CD4-positive, alpha-beta T cell treated with Interleukin-4 for 4 hours (primary cell): ENCODE measurements at places on chromosomes 12 and 14.

DNA sequence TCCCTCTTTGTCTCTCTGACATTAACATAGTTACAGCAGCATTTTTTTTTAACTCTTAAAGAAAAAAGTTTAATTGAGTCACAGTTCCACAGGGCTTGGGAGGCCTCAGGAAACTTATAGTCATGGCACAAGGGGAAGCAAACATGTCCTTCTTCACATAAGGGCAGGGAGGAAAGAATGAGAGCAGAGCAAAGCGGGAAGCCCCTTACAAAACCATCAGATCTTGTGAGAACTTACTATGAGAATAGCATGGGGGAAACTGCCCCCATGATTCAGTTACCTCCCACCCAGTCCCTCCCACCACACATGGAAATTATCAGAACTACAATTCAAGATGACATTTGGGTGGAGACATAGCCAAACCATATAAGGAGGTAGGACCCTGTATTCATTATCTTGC lies 96.2 kb downstream of the PLBD1 start:
- no peak for DNase-seq

- no peak for DNase-seq
These were observed 176.2 kb downstream of the PHETA1 start for GRCh38 chr12:111192647-111193046.

GRCh38 chr12:113186033-113186365 lies 478 bp downstream of the RITA1 start:
- no peak for DNase-seq

- DNase-seq = no peak
These were observed 1.7 kb downstream of the C14orf132 start for GRCh38 chr14:96040828-96041371.

- DNase-seq = no peak
These were observed 476.5 kb downstream of the APAF1 start for GRCh38 chr12:99121546-99121945.

GRCh38 chr12:67355428-67356379 lies 86.5 kb downstream of the CAND1 start:
- DNase-seq = peak; percentile 45

GRCh38 chr14:92397150-92397952 lies 74.4 kb downstream of the SLC24A4 start:
- DNase-seq = no peak

DNA sequence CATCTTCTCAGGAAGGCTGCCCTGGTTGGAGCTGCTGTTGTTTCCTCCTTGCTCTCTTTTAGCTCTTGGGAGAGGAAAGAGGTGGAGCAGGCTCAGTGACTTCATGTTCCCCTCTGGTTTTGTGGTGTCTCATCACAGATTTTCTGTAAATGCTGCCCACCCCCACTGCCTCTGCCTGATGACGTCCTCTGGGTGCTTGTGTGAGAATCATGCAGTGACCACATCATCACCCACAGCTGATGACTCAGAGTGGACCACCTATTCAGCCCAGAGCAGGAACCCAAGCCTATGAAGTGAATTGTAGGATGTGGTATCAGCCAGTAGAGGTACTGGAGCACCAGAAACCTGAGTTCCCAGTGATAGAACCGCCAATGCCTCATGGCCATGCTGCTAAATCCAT lies at the start of gene GZMB:
TSS of gene GZMB (minus strand) at position 33 of the 400 bp plus-strand sequence. CDS start at position 3, 30 bp downstream.
- peak; percentile 84 for DNase-seq

- DNase-seq = no peak
These were observed 57.0 kb downstream of the PLEKHG7 start for GRCh38 chr12:92759634-92760268.

GRCh38 chr12:74906224-74906623 lies 303.4 kb downstream of the KCNC2 start:
- DNase-seq = no peak

DNA sequence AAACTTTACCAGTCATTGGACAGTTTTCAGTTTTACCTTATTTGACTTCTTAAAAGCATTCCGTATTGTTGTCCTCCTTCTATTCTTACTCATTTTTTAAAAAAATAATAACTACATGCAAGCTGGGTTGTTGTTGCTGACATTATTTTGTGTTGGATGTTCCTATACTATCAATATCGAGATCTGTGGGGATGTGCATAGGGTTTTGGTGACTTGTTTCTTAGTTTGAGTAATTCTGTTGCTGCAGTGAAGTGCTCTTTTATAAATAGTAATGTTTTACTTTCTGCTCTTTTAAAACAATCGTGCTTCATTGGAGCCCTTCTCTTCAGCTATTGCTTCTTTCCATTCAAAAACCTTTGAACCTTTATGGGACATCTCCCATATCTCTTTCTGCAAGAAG lies 79.4 kb downstream of the METTL25 start:
- DNase-seq = no peak

DNA sequence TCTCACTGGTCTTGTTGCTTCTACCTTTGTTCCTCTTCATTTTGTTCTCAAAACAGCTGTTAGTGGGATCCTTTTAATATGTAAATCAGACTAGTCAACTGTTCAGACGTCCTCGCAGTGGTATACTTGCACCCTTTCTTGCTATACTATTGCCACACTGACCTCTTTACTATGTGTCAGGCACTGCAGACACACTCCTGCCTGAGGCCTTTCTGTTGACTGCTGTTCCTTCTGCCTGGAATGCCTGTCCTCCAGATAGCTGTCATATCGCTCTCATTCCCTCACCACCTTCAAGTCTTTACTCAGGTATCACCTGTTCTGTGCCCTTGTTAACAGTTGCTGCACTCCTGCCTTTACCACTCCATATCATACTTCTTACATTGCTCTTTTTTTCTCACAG lies 90.0 kb upstream of the TMEM263 start:
- no peak for DNase-seq

DNA sequence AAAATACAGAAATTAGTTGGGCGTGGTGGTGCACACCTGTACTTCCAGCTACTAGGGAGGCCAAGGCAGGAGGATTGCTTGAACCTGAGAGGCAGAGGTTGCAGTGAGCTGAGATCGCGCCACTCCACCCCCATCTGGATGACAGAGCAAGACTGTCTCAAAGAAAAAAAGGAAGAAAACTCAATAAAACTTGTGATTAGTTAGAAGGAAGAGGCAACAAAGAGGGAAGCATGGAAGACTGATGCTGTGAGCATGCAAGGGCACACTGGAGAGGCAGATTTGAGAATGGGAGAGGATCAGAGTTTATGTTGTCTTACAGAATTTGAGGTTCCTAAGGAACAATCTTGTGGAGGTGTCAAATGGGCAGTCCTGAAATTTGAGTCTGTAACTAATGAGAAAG lies 2.8 kb upstream of the ZC2HC1C start:
- no peak for DNase-seq

- DNase-seq = no peak
These were observed 34.8 kb upstream of the MAPKAPK5 start for GRCh38 chr12:111807232-111807631.

GRCh38 chr14:69333791-69334337 lies 64.2 kb downstream of the ERH start:
- no peak for DNase-seq

- DNase-seq = peak; percentile 96
These were observed at the start of gene ANKRD13A for GRCh38 chr12:109998904-109999648. ANKRD13A (plus strand) TSS chr12:109999430; CDS start chr12:109999689, 259 bp downstream.

GRCh38 chr12:47767216-47767724 lies 5.8 kb upstream of the SLC48A1 start:
- DNase-seq = peak; percentile 74

DNA sequence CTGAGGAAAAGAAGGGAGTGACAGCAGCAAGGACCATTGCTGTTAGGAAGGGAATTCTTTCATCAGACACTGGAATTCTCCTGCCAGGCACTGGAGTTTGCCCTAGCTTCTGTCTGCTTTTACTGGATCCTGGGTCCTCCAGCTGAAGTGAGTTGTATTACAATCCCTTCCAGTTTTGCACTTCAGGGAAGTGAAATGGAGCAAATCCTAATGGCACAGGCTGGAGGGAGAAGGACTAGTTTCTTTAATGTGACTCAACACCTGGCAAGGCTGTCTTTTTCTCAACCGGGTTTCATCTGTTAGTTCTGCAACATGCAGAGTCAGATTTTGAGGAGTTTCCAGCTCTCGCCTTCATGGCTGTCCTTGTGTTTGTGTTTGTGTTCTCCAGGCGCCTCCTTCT lies 45.8 kb downstream of the ETV6 start:
- no peak for DNase-seq

DNA sequence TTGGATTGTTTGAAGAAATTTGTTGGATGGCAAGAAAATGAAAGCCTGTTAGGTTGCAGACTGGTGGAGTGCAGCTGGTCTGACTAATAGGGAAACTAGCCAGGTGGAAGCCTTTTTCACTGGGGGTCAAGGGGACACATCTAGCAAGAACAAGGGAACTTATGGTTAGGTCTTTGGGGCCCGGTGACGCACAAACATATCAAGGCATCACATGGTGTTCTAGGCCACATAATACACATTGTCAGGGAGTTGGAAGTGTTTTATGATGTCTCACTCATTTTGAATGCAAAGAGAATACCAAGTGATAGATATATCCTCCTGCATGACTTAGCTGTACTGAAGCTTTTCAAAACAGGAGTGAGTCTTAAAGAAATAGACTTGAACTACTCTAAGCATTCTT lies 351.2 kb downstream of the KCNH5 start:
- no peak for DNase-seq

DNA sequence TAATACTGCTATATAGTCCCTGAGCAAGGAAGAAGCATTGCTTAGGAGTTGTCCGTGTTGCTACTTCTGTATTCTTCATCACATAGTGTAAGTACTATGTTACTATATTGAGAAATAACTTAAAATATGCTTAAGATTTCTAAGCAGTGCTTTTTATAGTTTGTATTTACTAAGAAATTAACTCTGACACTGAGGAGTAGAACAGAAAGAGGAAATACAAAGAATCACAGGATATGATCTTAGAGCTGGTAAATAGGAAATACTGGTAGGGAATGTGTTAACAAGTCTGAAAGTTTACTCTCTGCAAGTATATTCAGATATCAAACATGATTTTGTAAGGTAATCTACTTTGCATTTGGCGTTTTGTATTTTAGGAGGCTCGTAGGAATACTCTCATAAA lies 15.5 kb downstream of the XPOT start:
- no peak for DNase-seq

- DNase-seq = no peak
These were observed 59.9 kb downstream of the SETD3 start for GRCh38 chr14:99420711-99421110.

DNA sequence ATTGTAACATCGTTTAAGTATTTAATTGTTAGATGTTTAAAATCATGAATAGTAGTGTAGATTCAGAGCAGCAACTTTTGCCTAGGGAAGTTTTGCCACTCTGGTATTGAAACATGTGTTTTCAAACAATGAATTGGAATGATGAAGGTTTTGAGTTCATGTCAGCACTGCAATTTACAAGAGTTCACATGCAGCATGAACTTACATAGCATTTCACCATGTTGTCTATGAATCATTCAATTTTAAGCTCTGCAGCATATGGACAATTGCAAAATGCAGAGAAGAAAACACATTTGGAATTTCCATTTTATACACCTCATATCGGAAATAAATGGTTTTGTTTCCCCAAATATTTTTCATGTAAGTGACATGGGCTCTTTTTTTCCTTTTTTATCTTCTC lies 170.7 kb upstream of the CDKN3 start:
- DNase-seq = no peak

GRCh38 chr12:92295523-92295922 lies 149.9 kb upstream of the BTG1 start:
- DNase-seq = no peak

DNA sequence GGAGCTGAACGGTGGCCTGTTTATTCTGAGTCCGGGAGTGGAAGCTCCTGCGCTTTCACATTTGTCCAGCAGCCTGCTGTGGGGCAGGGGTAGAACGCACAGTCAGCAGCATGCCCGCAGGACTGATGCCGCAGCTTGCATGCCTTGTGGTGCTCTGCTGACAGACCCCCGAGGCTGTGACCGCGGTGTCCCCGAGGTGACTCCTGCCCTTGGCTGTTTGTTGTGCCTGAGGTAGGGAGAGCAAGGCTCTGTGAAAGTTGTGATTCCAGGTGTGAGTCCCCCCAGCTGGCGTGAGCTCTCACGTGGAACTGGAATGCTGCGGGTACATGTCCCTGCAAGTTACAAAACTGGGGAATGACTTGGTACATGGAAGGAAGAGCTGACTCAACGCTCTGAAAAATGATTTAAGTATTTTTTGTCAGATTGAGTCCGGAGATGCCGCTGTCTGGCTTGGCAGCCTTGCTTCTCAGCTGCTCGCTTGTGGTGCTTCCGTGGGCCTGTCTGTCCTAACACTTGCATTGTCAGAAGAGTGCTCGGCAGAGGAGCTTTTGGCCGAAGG lies 18.1 kb downstream of the MLXIP start:
- no peak for DNase-seq

GRCh38 chr14:32564596-32564995 lies 235.5 kb downstream of the AKAP6 start:
- no peak for DNase-seq

DNA sequence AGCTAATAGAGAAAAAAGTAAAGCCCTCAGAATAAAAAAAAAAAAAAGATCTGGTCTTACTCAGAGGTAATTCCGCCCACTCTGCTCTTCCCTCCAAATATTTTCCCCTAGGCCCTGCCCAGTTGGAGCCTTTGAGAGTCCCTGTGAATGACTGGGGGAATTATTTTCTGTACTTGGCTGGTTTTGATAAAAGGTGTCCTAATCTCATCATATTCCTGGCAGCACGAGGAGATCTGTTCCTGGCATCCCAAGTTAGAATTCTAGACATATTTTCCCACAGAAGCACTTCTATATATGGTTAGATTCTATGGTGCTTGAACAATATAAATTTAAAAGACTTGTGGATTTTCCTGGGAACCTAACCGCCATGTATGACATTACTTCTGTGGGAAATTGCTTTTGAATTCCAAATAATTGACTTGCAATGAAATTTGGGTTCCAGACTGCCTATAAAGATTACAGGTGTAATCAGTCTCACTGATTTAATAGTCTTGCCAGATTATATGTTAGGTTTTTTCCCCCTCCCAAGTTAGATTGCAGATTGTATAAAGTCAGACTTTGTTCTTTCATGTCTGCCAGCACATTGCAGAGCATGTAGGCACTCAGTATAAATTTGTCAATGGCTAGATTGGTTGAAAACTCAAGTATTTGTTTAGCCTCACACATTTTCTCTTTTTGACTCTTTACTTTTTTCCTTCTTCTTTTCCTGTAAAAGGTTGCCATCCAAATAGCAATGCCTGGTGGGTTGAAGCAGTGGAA lies 12.3 kb downstream of the GPX2 start:
- no peak for DNase-seq

- no peak for DNase-seq
These were observed 23.6 kb upstream of the FERMT2 start for GRCh38 chr14:52974406-52974805.

DNA sequence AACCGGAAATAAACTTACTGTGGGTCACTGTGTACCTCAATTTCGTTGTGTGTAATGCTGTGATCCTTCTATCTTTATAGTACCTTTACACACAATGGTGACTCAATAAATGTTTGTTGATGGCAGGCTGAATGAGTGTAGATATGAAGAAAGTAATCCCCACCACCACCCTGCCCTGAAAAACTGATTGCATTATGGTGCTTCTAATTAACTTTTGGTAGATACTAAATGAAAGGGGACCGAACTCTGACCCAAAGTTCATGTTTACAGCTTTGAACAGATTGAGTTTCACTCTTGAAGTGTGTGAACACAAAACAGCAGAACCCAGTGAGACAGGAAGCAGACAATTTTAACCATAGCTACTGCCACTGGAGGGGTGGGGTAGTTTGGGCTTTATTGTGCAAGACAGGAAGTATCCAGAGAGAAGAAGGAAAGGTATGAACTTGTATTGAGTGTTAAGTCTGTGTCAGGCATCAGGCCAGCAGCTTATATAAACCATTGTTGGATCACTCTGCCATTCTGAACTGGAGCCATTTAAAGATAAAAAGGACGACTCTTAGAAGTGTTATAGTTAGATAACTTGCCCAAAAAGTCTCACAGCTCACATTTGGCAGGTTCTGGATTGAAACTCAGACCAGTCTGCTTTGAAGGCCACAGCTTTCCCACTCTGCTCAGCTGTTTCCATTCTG lies 197.0 kb upstream of the AMIGO2 start:
- peak; percentile 90 for DNase-seq
